Urinary bladder (tissue), 4 donors: ENCODE measurements at places on chromosomes 2 and 18. TPM values are rescaled to one million over a fixed set of nuclear protein-coding genes. Genes with fewer than 3 reads are reported as not detected.

Gene XDH
- total RNA-seq = 2.1 TPM

DNA sequence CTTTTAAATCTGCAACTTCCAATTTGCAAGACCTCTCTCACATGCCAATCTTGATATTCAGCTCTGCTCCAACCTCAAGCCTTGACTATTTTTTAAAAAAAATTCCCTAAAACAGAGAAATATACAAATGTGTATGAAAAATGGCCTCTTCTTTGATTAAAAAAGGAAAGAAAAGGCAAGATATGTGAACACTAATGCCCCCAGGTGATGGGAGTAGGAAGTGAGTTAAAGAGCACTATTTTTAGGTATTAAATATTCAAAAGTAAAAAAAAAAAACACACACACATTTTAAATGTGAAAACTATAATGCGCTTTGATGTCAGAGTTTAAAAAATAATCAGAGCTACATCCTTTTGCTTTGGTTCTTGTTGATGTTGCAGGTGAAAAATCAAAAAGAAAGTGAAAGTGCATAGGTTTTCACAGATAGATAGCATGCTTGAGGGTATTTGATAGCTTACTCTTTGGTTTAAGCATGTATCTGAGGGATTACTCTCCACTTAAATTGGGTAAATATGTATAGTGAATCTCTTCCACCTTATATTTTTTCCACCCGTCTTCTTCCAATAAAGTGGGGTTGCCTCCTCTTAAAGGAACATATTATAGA lies 406.0 kb upstream of the POU3F3 start:
- DNase-seq = no peak

GRCh38 chr2:201448061-201448460 lies 3.2 kb downstream of the TRAK2 start:
- DNase-seq = no peak

- no peak for DNase-seq
Measured at GRCh38 chr2:111066062-111066593, 54.6 kb upstream of the BCL2L11 start.

GRCh38 chr2:46422717-46423394 lies 56.5 kb upstream of the TMEM247 start:
- DNase-seq = no peak

GRCh38 chr2:102276549-102277201 lies 34.7 kb upstream of the IL1RL1 start:
- DNase-seq = no peak

GRCh38 chr2:1488181-1488671 lies 75.0 kb downstream of the TPO start:
- DNase-seq = no peak

DNA sequence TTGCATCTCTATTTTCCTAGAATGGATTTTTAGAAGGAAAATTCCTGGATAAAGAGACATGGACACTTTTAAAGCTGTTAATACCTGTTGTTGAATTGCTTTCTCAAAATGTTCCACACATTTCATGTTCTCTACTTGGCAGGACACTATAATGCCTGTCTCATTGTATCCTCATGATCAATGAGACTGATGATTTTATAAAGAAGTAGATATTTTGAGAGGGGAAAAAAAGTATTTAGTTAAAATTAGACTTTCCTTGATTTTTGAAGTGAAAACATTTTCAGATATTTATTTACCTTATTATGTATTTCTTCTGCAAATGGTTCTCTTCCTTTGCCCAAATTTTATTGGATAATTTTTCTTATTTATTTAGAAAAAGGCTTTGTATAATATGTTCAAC lies 242.5 kb downstream of the MYCN start:
- no peak for DNase-seq

- no peak for DNase-seq
Measured at GRCh38 chr2:100409975-100410647, 7.4 kb downstream of the CHST10 start.
